ENCODE measurements at places on chromosomes 16 and 17.

DNA sequence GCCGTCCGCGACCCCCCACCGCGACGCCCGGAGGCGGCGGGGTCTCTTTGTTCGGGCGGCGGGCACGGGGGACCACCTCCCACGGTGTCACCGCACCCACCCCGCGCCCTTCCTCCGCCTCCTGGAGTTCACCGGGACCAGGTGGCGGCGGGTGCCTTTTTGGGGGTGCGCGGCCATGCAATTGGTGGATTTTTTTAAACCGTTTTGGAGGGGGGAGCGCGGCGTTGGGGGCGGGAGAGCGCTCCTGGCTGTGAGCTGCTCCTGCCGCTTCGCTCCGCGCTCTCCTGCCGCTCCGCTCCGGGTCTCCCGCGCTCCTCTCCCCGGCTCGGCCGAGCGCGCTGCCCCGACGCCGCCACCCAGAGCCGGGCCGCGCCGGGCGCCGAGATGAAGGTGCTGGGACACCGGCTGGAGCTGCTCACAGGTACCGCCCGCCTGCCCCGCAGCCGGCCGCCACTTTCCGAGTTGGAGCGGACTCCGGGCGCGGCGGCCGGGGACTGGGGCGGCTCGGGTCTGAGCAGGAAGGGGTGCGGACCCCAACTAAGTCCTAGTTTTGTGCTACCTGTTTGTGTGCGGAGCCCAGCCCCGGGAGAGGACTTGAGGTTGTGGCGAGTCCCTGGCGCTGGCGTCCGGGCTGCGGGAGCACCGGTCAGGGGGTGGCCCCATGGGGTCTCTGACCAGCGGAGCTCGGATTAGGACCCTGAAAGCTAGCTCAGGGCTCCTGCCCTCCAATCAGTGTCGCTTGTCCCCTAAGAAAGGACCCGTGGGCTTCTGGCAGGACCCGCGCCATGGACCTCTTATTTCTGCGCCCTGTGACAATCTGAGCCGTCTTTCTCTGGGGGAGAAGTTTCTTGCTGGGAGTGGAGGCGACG is 35.7 kb upstream of the NDRG4 start:
- DNase-seq: no peak

- no peak for DNase-seq
Observed at GRCh38 chr17:64736804-64737492, 74.8 kb upstream of the SMURF2 start.

- DNase-seq: no peak
Observed at GRCh38 chr16:54136276-54136625, 150.3 kb downstream of the IRX3 start.

DNA sequence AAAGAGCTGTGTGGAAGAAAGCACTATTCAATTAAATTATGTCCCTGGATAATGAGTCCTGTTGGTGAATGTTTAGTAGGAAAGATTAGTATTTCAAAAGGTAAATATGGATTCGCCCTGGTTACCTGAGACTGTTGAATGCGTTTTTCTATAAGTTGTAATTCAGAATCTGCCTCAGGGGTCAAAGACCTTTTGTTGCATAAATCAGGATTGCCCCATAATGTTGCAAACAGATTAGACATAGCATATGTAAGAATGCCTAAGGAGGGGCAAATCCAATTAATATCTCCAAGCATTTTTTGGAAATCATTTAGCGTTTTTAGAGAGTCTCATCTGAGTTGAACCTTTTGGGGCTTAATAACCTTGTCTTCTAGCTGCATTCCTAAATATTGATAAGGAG is 70.1 kb upstream of the ARL4D start:
- no peak for DNase-seq

DNA sequence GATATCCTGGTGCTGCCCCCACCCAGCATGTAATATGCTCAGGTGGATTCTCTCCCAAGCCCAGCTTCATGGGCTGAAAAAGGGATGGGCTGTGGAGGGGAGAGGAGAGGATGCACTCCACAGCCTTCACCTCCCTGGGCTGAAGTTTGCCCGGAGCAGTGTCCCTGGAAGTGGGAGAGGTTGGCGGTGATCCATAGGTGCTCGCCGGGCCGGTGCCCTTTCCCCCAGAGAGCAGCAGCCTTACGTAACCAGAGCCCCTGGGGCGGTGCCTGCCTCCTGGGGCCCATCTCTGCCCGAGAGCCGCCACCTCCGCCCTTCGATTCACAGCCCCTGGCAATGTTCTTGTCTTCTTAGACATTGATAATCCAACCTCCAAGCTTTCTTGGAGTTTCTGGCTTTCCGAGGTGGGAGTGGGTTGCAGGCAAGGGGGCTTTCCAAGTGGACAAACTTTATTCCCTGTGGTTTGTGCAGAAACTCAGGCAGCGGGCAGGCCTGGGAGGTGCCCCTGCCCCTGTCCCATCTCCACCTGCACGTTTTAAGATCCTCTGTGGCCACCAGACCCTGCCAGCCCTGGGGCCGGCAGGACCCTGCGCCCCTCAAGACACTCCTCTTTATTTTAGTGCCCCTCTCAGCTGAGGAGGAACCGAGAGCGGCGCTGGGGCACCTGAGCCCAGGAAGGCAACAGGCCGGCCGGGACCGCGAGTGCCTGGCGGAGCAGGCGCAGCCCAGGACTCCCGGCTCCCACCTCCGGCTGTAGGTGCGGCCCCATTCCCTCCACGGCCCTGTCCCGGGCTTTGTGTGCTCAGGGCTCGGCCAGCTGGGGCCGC is 3.1 kb upstream of the WDR90 start:
- DNase-seq: no peak

- DNase-seq: no peak
Observed at GRCh38 chr17:44473367-44473766, 29.8 kb downstream of the GPATCH8 start.

DNA sequence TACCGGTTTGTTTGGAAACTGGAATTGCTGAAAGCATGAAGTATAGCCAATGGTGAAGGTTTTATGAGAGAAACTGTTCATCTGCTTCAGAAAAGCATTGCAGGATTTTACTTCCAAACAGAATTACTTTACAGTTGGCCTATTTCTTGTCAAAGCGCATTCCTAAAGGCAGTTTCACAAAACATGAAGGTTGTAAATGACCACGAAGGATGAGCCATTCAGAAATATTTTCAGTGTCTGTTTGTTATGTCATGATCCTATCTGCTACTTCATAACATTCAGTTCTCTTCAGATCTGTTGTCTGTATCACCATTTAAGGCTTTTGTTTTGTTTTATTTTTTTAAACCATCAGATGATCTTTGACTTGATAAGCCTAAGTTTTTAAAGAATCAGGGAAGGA is 45.7 kb downstream of the AATF start:
- no peak for DNase-seq

GRCh38 chr17:76755285-76755684 is 17.4 kb downstream of the MFSD11 start:
- no peak for DNase-seq

GRCh38 chr16:20280259-20280658 is 47.1 kb downstream of the GP2 start:
- no peak for DNase-seq

DNA sequence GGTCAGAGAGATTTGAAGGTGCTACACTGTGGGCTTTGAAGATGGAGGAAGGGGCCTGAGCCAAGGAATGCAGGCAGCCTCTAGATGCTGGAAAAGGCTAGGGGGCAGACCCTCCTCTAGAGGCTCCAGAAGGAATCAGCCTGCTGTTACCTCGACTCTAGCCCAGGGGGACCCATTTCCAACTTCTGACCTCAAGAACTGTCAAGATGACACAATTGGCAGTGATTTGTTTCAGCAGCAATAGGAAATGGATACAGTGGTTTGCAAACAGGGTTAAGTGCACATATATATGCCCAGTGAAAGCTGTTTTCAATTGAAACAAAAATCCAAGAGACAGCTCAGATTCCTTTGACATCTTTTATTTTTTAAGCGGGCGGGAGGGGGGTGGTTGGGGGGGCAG is 3.7 kb upstream of the ZDHHC1 start:
- DNase-seq: no peak

- no peak for DNase-seq
Observed at GRCh38 chr16:4862639-4863038, 15.4 kb downstream of the UBN1 start.

- peak; percentile 55 for DNase-seq
Observed at GRCh38 chr16:138049-138417, 440 bp downstream of the NPRL3 start.

- DNase-seq: no peak
Observed at GRCh38 chr17:67063141-67063540, 18.8 kb downstream of the CACNG1 start.

GRCh38 chr17:74259667-74260524 is 14.1 kb upstream of the DNAI2 start:
- peak; percentile 30 for DNase-seq

DNA sequence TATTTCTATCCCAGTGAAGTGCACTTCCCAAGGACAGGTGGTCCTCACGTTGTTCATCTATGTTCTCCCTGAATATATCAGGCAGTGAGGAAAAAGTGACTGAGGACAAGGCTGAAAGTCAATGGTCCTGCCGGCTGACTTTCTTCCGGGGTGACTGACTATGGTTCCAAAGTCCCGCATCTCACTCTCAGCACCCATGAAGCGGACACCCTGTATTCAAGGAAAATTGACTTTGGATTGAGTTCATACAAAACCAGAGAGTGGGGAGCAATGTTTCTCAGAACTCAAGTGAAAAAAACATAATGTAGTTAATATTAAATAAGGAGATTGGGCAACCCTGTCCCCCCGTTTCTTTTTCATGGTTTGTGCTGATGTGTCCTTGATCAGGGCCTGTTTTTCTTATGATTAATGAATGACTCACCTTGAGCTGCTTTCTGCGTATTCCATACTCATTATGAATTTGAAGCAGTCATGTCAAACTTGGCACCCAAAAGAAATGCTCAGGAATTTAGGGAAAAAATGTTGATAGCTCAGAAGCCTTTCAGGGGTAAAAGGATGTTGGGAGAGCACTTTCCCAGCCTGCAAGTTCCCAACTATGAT is 184.0 kb downstream of the CYLD start:
- DNase-seq: no peak

DNA sequence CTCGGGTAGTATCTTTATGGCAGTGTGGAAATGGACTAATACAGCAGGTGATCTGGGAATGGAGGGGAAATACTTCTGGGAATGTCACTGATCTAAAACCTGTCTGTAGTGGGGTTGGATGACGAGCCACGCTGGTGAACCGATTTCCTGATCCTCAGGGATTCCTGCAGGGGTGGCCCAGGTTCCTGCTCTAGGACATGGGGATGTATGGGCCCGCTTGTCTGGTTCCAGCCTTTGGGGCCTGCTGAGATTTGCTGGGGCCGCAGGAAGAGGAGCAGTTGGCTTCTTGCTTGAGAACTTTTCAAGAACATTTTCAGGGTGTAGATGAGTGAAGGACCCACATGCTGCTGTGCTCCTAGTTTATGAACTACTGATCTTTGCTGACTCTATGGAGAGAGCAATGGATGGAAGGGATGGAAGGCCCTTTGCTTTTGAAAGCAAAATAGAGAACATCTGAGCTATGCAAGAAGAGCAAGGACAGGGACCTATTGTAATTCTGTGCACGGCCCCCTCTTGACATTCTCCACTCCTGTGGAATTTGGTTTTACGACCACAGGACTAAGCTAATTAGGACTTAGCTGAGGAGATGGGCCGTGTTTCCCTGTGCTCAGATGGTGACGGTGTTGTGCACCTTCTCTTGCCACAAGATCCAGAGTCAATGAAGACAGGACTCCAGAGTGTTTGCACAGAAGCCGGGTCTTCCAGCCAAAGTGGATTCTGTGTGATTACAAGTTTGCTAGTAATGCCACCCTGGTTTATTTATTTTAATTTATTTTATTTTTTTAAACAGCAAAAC is 90.5 kb downstream of the SEC14L1 start:
- no peak for DNase-seq

DNA sequence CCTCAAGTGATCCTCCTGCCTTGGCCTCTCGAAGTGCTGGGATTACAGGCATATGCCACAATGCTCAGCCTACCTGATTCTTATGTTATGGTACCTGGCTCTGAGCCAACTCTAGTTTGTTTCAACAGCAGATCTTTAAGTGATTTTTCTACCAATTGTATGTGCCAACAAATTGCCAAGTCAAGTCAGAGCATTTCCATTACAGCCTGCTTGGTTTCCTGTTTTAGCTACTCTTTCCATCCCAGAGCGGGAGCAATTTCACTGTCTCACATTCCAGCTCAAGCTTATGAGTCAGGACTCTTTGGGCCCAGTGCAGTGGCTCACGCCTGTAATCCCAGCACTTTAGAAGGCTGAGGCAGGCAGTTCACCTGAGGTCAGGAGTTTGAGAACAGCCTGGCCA is 30.8 kb upstream of the RBBP6 start:
- no peak for DNase-seq

DNA sequence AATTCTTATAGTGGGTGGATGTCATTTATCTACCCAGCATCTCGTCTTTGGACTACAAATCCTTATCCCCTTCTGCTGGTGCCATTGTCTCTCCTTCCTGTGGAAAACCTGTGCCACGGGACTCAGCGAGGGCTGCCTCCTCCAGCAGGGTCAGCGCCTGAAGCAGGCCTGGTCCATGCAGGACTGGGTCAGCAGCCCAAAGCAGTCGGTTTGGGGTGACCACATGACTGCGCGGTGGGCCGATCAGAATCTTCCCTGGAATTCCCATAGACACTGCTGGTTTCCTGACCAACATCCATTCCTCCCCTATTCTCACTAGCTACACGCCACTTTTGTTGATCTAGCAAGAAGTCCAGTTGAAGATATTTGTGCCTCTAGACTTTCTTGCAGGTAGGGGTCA is 26.9 kb downstream of the RPRML start:
- no peak for DNase-seq

DNA sequence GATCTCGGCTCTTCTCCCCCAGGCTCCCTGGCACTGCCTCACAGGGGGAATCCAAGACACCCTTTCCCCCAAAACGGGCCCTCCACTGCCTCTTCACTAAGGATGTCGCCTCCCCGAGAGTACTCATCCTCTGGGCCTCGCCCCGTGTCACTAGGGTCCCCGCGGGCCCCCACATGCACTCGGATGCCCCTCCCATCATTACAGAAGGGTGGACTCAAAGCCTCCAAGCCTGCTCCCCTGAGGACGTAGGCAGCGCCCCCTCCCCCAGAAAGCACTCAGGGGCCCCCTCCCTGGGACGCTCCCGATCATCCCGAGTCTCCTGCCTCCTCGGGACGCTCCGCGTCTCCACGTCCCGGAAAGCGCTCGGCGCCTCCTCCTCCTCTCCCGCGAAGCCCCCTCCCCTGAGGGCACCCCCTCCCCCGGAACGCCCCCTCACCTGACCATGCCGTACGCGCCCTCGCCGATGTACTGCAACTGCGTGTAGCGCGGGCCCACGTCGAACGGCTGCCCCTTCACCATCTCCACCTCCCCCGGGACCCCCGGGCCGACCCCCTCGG is 338 bp downstream of the MAPK3 start:
- DNase-seq: peak; percentile 56

Data from left hindlimb (tissue), 1 donor.